ENCODE measurements at places on chromosomes 11 and 22.
A peak's percentile ranks its signal among the peaks of the same experiment; 100 is the strongest.

- DNase-seq: no peak
Measured at GRCh38 chr11:45208135-45208534, 61.7 kb downstream of the PRDM11 start.

DNA sequence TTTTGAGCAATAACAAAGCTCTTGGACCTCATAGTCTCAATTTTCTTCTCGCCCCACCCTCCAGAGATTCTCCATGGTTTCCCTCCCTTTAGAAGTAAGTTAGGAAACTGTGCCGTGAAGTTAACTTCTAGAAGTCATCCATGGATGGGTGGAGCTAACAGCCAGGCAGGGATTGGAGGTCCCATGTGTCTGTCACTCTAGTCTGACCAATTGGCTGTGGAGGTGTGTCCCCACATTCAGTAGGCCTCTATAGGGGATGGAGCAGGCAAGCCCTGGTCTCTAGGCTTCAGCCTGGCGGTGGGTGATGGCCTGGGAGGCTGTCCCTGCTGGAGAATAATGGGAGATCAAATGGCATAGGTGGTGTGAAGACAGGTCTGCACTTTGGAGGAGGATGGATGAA, 50.7 kb downstream of the TP53I11 start:
- peak; percentile 78 for DNase-seq

- peak; percentile 54 for DNase-seq
Measured at GRCh38 chr11:15327786-15328231, 213.1 kb downstream of the INSC start.

DNA sequence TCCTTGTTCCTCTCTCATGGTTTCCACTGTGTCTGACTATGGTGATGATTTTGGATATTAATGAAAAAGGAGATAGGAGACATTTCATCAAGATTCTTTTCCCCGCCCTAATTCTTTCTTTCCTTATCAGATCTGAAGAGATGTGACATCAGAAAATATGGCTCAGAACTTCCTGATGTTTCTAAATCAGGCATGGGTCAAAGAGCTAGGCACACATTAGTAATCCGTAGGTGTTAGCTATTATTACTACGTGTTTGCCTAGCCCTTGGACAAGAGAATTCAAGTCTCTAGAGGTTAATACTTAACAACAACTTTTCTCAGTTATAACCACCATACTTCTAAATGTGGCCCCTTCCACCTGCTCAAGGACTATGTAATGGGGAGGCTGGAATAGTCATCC, 5.8 kb downstream of the JOSD1 start:
- DNase-seq: no peak

DNA sequence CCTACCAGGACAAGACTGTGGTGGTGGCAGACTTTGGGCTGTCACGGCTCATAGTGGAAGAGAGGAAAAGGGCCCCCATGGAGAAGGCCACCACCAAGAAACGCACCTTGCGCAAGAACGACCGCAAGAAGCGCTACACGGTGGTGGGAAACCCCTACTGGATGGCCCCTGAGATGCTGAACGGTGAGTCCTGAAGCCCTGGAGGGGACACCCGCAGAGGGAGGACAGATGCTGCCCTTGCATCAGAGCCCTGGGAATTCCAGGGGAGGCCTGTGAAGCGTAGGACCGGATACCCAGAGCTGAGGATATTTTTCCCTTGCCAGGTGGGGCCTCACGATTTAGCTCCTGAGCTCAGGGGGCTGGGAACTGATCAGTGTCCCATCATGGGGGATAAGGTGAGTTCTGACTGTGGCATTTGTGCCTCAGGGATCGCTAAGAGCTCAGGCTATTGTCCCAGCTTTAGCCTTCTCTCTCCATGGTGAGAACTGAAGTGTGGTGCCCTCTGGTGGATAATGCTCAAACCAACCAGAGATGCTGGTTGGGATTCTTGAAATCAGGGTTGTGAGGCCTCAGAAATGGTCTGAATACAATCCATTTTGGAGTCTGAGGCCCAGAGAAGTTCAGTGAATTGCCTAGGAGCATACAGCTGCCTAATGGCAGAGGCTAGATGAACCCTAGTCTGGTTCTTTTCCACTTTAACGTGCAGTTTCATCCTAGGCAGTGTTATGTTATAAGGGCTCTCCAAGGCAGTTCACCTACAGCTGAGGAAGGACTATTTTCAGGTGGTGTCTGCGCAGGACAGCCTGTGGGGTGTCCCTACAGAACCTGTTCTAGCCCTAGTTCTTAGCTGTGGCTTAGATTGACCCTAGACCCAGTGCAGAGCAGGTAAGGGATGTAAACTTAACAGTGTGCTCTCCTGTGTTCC, 19.5 kb downstream of the PIK3IP1 start:
- DNase-seq: peak; percentile 48

DNA sequence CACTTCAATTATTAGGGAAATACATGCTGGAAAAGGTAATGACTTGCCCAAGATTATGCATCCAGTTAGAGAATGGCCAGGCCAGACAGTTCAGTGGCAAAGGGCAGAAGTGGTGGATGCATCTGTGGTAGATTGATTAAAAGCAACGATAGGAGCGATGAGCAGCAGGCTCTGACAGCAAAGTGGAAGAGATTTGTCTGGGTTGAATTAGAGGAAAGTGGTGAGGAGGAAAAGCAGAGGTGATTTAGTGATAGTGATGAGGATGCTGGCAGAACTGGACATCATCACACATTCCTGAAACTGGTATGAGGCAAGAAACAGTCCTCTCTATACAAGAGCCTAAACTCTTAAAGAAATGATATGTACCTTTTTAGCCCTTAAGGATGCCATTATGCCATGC, 12.5 kb downstream of the HSD17B12 start:
- no peak for DNase-seq

DNA sequence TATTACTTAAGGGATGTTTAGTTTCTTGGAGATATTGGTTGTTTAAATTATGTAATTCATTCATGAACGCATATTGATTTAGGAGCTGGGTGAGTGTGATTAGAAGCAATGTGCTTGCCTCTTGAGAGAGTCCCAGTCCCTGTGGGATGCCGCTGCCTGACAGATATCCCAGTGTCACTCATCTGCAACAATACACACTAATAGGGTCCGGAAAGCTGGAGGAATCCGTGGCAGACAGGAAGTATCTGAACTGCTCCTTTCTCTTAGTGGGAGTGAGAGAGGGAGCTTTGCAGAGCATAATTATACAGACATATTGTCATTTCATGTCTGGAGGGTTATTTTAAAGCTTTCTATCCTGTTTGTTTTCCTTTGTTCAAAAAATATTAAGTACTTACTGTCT, 17.4 kb downstream of the AMOTL1 start:
- DNase-seq: no peak

GRCh38 chr11:131099746-131100145, 183.5 kb upstream of the SNX19 start:
- DNase-seq: no peak

GRCh38 chr11:74453373-74453975, 13.9 kb downstream of the KCNE3 start:
- DNase-seq: no peak

GRCh38 chr11:94030059-94030458, 8.9 kb downstream of the HEPHL1 start:
- no peak for DNase-seq

- no peak for DNase-seq
Measured at GRCh38 chr11:15795378-15795777, 561.0 kb downstream of the SOX6 start.

DNA sequence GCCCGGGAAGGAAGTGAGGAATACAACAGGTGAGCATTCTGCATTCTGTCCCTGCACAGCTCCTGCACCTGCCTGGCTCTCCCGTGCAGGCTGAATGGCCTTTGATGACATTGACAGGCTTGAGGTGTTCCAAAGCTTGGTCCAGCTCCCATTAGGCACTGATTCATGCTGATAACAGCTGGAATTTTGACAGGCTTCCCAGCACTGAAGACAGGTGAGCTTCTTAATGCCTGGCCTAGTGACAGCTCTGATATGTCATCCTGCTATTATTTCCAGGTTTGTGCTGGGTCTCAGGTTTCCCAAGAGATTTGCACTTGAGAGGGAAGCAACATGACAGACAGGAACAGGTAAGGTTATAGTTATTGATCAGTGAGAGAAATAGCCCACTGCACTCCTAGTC, 58.0 kb upstream of the MTNR1B start:
- DNase-seq: no peak

DNA sequence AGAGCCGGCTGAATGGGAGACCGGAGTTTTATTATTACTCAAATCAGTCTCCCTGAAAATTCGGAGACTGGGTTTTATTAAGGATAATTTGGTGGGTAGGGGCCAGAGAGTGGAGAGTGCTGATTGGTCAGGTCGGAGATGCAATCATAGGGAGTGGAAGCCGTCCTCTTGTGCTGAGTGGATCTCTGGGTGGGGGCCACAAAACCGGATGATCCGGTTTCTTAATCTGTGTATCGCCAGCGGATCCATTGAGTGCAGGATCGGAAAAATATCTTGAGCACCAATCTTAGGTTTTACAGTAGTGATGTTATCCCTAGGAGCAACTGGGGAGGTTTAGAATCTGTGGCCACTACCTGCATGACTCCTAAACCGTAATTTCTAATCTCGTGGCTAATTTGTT, 886 bp upstream of the NIPSNAP1 start:
- no peak for DNase-seq

DNA sequence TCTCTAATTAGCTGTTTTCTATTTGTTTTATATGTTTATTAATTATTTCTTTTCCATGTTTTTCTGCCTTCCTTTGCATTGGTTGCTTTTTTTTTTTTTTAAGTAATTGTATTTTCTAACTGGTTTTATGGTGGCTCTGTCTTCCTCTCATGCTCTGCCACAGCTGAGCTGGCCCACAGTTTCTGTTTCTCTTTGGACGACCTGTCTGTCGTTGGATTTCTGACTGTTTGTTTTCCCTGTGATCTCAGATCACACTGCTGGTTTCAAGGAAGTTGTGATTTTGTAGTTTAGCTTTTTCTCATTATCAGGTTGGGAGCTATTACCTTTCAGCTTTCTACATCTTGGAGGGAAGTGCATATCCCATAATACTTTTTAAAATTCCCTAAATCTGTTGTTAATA, 15.9 kb upstream of the OR6M1 start:
- DNase-seq: no peak

DNA sequence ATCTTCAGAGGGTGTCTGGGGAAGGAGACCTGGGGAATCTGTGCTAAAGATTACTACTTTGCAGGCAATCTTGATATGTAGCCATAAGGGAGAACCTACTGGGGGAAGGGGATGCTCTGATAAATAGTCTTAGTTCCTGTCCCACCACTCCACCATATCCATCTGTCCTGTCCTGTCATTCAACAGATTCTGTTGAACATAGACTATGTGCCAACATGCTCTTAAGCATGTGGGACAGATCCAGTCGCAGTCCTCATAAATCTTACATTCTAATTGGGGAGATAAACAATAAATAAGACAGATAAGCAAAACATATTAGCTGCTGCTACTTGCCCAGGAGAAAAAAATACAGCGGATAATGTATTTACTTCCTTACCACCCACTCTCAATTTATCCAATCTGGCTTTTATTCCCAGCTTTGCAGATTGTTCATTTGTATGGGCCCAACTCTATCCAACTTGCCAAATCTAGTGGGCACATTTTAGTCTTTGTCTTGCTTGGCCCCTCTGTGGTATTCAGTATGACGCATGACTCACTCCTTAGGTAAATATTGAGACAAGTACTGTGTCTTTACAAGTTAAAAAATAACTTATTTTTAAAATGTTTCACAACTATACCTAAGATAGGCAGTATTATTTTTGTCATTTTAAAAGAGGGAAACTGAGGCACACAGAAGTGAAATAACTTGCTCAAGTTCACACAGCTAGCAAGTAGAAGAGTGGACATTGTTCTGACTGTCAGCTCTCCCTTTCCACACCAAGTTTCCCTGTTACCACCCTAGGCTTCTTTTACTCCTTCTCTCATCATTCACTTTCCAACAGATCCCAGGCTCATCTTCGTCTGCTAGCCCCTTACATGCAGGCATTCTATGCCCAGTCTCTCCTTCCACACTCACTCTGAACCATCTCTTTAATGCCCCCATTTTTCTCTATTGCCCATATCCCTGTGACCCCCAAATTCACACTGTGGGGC, 133.6 kb upstream of the SESN3 start:
- no peak for DNase-seq

DNA sequence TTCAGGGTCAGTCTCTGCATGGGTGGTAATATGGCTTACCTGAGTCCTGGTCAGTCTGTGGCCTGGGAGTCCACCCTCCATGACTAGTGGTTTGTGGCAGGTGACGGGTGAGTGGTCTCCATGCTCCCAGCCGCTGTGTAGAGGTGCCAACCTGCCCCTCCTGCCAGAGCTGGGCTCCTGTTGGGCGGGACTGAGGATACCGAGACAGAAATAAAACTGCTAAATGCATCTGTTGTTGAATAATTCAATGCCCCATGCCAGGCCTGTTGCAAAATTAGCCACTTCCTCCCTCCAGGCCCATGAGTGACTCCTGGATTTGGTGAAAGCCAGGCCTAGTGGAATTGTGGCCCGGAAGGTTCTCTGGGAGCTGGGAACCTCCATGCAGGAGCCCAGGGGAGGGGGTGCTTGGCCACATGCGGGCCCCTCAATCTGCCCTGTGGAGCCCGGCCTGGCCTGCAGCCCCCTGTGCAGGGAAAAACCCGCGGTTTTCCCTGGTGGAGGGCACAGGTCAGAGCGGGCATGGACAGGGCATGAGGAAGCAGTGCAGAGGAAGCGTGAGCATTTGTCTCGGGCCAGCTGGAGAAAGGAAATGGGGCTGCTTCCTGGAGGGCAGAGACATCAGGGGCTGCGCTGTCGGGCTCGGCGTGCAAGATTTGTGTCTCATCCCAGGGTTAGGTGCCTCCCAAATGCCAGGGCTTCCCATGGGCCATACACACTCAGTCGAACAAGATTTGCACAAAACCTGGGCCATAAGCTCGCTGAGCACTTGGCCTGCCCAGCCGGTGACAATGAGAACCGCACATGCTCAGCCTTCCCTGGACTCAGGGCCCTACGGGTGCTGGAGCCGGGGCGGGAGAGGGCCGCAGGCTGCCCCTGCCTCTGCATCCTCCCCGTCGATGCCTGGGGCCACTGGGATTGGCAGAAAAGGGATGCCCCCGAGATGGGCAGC, 66.9 kb downstream of the KCNQ1 start:
- no peak for DNase-seq

DNA sequence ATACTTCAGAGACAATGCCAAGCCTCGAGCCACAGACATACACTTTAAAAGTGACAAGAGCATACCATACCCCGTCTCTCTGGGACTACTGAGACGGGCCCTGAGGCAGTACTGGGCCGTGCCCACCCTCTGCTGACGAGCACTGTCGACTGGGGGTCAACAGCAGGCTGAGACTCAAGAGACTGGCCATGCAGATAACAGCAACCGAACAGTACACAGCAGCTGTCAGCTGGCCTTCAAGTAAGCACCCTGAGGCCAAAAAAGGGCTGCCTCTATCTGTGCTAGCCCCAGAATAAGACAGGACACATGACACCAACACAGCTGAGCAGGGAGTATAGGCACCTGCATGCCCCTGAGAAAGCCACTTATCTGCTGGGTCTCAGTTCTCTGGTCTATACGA, 18.9 kb upstream of the TMEM121B start:
- DNase-seq: no peak

DNA sequence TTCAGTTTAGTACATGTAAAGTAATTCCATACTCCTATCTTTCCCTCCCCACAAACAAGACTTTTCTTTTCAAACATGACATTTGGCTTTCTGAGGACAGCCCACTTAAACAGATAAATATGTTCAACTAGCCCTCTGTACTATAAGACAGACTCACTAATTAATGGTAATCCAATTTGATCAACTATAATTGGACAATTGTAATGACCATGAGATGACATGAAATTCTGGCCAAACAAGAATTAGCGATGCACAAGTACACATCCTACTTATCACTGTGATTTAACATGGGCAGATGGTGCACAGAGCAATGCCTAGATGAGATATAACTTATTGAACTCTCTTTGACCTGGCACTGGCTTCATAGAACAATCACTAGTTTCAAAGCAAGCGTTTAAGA, 1033.7 kb upstream of the CCDC90B start:
- DNase-seq: no peak
